ENCODE measurements at places on chromosomes 3 and 15.
A peak's percentile ranks its signal among the peaks of the same experiment; 100 is the strongest.

- no peak overlapping the region for H3K4me3 ChIP-seq
- H3K4me1 ChIP-seq, result peaks cover 14% of the 10 kb centered on the region
- H3K27ac ChIP-seq, result no peak overlapping the region
- no peaks in the 10 kb centered on the region for H3K27me3 ChIP-seq
Observed at GRCh38 chr3:149776170-149776569, 16.2 kb downstream of the ANKUB1 start.

DNA sequence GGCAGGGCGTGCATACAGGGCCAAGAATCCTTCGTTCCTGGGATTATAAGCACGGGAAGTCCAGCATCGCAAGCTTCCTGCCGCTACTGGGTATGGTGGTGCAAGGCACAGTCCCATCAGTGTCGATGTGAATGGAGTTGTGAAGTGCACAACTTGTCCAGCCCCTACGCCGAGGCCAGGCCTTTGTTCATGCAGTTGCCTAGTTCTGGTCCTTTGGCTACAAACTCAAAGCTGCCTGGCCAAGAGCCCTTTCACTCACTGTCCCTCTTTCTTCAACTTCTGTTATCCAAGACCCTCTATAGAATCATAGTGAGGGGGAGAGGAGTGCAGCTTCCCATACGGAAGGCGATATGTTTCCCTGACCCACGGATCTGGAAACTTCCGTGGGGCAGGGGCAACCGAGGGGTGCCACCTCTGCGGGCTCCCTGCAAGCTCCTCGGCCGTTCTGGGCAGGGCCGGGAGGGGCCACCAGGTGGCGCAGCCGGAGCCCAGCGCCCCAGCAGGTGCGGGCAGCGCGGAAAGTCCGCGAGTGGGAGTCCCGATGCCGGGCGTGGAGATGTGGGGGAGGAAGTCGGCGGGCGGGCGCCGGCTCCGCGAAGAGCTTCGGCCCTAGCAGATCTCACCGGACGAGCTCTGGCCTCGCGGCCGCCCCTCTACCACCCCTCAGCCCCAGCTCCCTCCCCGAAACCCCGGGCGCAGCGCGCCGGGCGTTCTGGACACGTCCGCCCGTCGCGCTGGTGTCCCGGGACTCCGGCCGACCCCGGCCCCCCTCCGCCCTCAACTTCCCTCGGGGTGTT lies 693 bp downstream of the RASGRP1 start:
- H3K4me3 ChIP-seq, result peak overlapping the region; percentile 43
- H3K4me1 ChIP-seq, result peaks cover 12% of the 10 kb centered on the region
- no peaks in the 10 kb centered on the region for H3K36me3 ChIP-seq
- no peak overlapping the region for H3K27ac ChIP-seq
- peaks cover 31% of the 10 kb centered on the region for H3K27me3 ChIP-seq

GRCh38 chr3:168865022-168865551 lies 769.4 kb upstream of the GOLIM4 start:
- H3K36me3 ChIP-seq, result no peaks in the 10 kb centered on the region
- H3K4me3 ChIP-seq, result no peak overlapping the region
- DNase-seq, result no peak
- H3K4me1 ChIP-seq, result no peaks in the 10 kb centered on the region
- H3K27me3 ChIP-seq, result peaks cover 19% of the 10 kb centered on the region

- peaks cover 26% of the 10 kb centered on the region for H3K36me3 ChIP-seq
- H3K4me1 ChIP-seq, result no peaks in the 10 kb centered on the region
- H3K27ac ChIP-seq, result no peak overlapping the region
- H3K4me3 ChIP-seq, result no peak overlapping the region
- no peak for DNase-seq
Observed at GRCh38 chr3:50124800-50125178, 30.3 kb upstream of the SEMA3F start.

GRCh38 chr15:74326746-74327145 lies 40.7 kb downstream of the CYP11A1 start:
- H3K4me3 ChIP-seq, result no peak overlapping the region
- no peaks in the 10 kb centered on the region for H3K27me3 ChIP-seq
- no peaks in the 10 kb centered on the region for H3K36me3 ChIP-seq
- no peaks in the 10 kb centered on the region for H3K4me1 ChIP-seq

DNA sequence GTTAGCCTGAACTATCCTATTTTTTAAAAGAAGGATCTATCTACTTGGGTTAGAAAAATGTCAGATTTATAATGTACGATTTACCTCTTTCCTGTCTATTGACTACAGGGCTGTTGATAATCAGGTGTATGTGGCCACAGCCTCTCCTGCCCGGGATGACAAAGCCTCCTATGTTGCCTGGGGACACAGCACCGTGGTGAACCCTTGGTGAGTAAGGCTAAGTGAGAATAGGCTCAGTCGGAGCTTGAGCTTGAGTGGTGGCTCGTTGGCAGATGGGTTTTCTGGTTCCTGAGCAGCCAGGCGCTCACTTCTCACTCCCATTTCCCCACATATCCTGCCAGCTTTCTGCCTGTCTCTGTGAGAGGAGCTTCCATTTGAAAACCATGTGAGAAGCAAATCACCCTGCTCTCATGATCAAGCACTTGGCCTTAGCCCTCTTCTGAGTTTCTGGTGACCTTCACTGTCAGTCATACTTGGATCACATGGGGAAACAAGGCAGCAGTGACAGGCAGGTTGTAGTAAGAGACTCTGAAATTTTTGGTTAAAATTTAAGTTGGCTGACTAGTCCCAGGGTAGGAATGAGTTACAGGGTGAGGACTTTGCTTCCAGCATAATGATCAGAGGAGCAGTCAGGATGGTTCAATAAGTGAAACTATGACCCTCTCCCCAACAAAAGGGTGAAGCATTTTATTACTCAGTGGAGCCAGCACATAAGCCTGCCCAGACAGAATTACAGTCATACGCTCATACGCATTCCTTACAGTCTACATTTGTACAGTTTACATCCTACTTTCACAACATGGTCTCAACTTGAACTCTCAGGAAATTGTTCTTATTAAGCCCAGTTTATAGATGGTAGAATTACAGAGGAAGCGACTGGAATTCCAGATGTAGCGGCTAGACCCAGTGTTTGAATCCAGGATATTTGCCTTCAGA lies 18.0 kb downstream of the NIT2 start:
- H3K4me3 ChIP-seq, result no peak overlapping the region
- DNase-seq, result no peak
- H3K4me1 ChIP-seq, result no peaks in the 10 kb centered on the region

DNA sequence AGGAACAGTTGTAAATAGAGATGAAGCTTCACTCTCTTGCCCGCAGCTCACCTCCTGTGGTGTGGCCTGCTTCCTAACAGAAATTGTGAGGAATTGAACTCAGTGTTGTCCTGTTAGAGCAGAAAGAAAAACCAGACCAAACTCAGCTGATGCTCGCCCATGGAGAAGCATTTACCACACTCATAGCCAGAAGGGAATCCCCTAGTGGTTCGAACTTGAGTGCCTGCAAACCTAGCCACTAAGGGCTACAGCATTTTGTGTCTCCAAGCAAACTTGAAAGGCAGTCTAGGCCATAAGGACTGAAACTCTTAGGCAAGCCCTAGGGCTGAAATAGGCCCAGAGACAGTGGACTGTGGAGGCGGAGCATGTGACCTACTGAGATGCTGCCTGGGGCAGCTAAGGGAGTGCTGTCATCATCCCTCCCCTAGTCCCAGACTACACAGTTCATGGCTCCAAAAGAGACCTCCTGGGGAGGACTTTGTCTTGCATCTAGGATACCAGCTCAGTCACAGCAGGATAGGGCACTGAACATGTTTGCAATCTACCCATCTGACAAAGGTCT lies 44.5 kb upstream of the MCTP2 start:
- no peaks in the 10 kb centered on the region for H3K4me1 ChIP-seq
- H3K27ac ChIP-seq, result no peak overlapping the region
- DNase-seq, result no peak

DNA sequence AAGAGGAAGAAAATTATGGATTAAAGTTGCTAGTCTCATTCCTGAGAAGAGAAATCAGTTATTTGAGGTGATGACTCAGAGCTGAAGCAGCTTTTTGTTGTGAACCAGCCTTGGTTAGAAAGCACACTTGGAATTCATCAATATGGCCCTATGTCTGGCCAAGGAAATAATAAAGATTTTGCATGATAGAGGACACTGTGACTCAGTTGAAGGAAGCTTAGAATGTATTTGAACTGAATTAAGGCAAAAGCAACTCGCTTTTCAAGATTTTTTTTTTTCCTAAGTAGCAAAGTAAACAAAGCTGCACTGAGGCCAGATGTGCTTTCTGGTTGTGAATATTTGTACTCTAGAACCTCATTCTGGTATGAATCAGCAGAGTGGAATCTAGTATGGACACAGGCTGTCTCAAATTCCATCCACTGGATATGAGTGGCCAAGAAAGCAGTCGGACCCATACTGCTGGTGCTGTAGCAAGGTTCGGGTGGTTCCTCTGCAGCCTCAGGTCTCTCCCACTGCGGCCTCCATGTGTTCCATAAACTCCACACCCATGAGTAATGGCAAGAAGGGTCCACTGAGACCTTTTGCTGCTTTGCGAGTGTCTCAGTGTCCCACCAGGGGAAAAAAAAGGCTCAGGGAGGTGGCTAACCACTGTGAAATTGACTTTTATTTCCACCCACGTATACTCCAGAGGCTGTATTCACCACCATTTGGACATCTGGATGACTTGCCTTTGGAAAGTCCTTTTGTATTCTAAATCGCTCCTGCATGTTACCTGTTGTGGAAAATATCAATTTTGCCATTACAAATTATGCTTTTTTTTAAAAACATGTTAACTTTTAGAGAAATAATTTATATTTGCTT lies 53.1 kb downstream of the TGFBR2 start:
- H3K4me3 ChIP-seq, result no peak overlapping the region
- DNase-seq, result peak; percentile 72

DNA sequence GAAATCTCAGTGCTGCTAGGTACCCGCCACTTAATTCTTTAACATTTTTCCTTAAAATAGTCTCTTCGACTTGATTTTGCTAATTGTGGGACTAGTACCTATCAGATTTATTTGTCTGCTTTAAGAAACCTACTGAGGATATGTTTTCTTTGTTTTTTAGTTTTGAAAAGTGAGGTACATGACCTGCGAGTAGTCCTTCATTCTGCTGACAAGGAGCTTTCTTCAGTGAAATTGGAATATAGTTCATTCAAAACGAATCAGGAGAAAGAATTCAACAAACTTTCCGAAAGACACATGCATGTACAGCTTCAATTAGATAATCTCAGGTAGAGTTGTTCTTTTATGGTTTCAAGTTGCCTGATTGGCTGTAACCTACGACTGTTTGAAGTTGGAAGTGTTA lies 47.0 kb upstream of the TMEM42 start:
- H3K27ac ChIP-seq, result no peak overlapping the region
- no peaks in the 10 kb centered on the region for H3K27me3 ChIP-seq
- no peak for DNase-seq

- H3K4me1 ChIP-seq, result no peaks in the 10 kb centered on the region
- H3K27ac ChIP-seq, result no peak overlapping the region
- H3K27me3 ChIP-seq, result no peaks in the 10 kb centered on the region
- no peak for DNase-seq
Observed at GRCh38 chr15:49024840-49025239, 21.4 kb downstream of the SECISBP2L start.

DNA sequence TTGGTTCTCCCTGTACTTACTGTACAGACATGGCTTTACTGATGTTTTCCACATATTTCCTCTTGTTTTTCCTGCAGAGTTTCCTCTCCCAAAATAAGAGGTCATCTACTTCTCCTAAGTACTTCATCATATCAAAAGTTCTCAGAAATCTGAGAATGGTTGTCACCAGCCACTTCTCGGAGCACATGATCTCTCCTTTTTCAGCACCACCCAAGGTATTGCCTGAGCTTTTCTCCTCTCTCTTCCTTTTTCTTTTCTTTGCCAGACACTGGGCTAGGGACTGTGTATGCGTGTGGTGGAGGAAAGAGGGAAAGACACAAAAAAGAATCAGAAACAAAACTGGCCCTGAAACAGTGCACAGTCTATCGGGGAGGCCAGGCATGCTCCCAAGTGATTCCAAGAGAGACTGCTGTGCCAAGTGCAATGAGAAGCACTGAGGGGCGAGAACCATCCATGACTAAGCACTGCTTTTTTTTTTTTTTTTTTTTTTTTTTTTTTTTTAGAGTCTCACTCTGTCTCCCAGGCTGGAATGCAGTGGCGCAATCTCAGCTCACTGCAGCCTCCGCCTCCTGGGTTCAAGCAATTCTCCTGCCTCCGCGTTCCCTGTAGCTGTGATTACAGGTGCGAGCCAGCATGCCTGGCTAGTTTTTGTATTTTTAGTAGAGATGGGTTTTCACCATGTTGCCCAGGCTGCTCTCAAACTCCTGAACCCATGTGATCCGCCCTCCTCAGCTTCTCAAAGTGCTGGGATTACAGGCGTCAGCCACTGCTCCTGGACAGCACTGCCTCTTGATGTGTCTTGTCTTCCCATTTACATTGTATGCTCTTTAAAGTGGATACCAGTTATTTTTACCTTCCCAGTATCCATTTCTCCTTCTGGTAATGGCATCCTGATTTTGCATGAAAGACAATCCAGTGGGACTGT lies 194.0 kb upstream of the FEZF2 start:
- H3K4me1 ChIP-seq, result no peaks in the 10 kb centered on the region
- no peaks in the 10 kb centered on the region for H3K36me3 ChIP-seq
- H3K27ac ChIP-seq, result no peak overlapping the region
- DNase-seq, result no peak

- DNase-seq, result no peak
- H3K36me3 ChIP-seq, result peaks cover 100% of the 10 kb centered on the region
- peaks cover 6% of the 10 kb centered on the region for H3K27me3 ChIP-seq
- H3K4me3 ChIP-seq, result no peak overlapping the region
- peaks cover 7% of the 10 kb centered on the region for H3K4me1 ChIP-seq
Observed at GRCh38 chr3:157151151-157151550, 8.8 kb downstream of the CCNL1 start.

DNA sequence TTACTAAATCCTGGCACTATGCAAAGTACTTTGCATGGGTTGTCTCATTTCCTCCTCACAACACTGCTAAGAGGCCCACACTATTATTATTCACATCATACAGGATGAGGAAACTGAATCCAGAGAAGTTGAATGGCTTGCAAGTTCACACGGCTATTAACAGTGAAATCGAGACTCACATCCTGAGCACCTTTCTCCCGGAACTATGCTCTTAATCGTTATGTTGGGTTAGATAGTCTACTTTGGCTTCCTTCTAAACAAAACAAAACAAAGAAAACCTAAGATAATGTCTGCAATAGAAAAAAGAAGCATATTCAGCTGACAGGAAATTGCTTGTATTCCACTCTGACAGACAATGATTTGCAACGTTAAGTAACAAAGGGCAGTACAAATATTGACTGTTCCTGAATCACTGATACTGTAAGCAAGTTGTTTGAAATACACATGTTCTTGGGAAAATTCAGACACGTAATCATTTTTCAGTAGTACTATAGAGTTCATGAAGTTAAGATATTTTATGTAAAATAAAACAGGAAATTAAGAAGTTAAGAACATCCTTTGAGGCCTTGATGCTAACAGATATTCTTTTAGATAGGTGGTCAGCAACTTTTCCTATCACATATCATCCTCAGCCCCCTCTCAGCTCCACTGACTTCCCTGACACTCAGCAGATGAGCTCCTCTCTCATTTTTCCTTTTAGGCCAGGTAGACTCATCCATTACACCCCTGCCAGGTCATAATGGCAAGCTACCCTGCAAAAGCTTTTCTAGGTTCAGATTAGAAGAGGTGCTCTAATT lies 40.7 kb downstream of the C2CD4B start:
- H3K4me1 ChIP-seq, result peaks cover 18% of the 10 kb centered on the region
- peak; percentile 32 for DNase-seq
- no peaks in the 10 kb centered on the region for H3K27me3 ChIP-seq

GRCh38 chr3:183896610-183897009 lies 11.9 kb upstream of the PARL start:
- H3K4me3 ChIP-seq, result no peak overlapping the region
- H3K4me1 ChIP-seq, result no peaks in the 10 kb centered on the region
- H3K27me3 ChIP-seq, result peaks cover 10% of the 10 kb centered on the region
- no peak overlapping the region for H3K27ac ChIP-seq
- no peak for DNase-seq
- no peaks in the 10 kb centered on the region for H3K36me3 ChIP-seq
